T-helper 9 cell (primary cell): ENCODE measurements at places on chromosomes 6 and 20.

GRCh38 chr6:73640179-73640750 lies 13.5 kb downstream of the SLC17A5 start:
- no peak for DNase-seq

GRCh38 chr20:22098511-22098910 lies 393.0 kb downstream of the PAX1 start:
- no peak for DNase-seq

- DNase-seq: no peak
Measured at GRCh38 chr20:53001498-53002301, 29.5 kb downstream of the TSHZ2 start.

DNA sequence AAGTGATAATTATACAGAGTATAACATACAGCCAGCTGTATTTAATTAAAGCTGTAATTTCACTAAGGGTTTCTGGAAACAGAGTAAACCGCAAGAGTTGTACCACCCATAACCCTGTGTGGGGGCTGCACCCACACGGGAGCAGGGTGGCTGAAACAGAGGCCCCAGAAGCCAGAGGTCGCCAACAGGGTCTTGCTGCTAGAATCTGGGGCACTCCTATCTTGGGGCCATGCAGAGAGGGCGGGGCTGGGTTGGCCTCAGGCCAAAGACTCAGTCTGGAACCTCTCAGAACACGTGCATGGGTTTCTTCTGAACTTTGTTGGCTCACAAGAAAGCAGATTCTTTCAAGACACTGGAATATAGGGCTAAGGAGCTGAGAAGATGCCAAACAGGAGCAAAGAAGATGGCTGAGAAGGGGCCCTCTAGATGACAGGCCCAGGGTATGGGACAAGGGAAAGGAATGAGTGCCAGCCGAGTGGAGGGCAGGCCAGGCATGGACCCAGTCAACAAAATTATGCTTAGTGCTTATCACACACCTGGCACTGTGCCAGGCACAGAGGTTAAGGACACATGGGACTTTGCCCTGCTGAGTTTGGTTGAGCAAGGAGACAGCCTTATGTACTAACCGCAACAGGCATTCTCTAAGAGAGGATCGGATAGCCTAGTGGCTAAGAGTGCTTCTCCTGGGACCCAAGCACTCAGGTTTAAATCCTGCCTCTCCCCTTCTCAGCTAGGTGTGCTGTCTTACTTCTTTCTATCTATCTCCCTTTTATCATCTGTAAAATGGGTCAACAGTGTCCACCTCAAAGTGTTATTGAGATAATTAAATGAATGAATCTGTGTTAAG lies 96.6 kb upstream of the FOXP4 start:
- DNase-seq: no peak

DNA sequence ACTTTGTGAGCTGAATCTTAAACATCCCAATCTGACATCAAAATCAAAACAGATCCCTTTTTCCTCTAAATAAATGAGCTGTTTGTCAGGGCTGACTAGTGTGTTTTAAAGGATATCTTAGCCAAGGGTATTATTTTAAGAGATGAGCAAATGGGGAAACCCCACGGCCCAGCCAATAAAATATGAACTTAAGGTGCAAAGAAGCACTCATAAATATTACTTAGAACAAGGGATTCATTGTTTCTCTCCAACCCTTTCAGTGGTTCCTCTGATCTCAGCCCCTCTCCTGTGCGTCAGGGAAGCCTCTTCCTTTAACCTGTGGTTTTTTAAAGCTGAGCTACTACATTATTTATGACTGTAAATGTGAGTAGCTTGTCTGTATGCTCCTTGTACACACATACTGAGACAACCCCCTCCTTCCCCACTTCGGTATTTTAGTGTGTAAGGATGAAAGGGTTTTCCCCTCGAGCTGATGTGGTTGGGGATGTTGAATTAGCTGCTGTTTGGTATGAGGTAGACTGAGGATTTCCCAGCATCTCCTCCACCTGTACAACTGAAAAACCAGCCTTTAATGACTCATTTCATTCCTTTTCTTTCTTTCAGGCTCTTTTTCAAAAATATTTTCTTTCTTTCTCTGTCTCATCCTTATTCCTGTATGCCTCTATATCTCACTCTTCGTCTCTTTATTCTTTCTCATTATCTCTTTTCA lies 6.5 kb downstream of the BMP5 start:
- DNase-seq: no peak
